Activated naive CD4-positive, alpha-beta T cell treated with Interleukin-2 at 50 U/mL for 16 hours (primary cell): ENCODE measurements at places on chromosomes 11 and 22.
A peak's percentile ranks its signal among the peaks of the same experiment; 100 is the strongest.

- no peak for DNase-seq
Measured at GRCh38 chr11:133075351-133075750, 456.9 kb downstream of the OPCML start.

DNA sequence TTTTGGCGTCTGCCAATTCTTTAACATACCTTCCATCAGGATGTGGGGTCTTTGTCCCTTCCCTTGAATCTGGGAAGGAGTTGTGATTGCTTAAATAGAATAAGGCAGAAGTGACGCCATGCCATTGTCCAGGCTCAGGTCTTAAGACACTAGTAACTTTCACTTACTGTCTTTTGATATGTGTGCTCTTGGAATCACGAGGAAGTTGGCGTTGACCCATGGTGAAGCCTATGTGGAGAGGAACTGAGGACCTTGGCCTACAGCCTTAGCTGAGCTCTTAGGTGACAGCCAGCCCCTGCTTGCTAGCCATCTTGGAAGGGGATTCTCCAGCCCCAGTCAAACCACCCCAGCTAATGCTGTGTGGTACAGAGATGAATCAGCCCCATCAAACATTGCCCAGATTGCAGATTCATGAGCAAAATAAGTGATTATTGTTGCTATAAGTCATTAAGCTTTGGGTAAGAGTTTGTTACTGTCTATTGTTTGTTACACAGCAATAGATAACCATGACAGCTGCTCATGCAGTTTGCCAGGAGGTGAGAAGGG is 17.6 kb upstream of the CLPB start:
- no peak for DNase-seq

GRCh38 chr11:8080674-8081590 is at the start of gene TUB:
Gene TUB, plus strand, starts transcription at chr11:8081211. Its CDS starts 300 bp downstream, at chr11:8081511.
- DNase-seq = peak; percentile 4

DNA sequence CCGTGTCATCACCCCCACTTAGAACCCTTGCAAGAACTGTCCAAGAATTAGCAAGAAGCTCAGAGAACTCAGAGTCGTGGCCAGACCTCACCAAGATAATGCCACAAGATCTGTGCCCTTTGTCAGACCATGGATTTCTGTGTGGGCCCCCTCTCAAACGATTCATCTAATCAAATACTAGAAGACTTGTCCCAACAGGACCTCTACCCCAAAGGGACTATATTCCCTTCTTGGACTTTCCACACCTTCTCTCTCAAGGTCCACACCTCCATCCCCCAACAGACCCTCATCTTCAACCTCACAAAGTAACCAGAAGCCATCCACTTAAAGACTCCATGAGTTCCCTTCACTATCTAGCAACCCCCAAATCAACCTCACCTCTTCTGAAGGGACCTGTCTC is 2.8 kb downstream of the POLR3H start:
- DNase-seq = no peak

- DNase-seq = no peak
Measured at GRCh38 chr22:48919187-48919590, 908.5 kb downstream of the BRD1 start.

GRCh38 chr22:49686495-49687219 is 141.0 kb downstream of the BRD1 start:
- no peak for DNase-seq

GRCh38 chr11:2549876-2550605 is 105.2 kb downstream of the KCNQ1 start:
- DNase-seq = no peak

- DNase-seq = no peak
Measured at GRCh38 chr11:71342951-71343827, 90.8 kb upstream of the SHANK2 start.

GRCh38 chr11:44731685-44732430 is 5.1 kb downstream of the TSPAN18 start:
- DNase-seq = no peak

DNA sequence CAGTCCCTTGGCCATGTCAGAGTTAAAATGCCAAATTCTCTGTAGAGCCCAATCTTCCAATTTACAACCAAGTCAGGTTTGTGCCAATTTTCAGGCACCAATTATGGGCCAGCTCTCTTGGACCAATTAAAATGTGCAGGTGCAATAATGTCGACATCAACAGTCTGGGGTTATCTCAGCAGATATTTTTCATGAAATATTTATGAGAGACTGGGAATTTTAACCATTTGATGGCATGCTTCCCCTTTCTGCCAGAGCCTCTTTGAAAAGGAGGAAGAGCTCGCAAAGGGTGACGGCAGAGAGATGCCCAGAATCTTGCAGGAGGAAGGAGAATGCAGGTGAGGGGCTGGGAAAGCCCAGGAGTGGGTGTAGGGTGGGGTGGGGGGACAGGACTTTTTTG is 100.8 kb upstream of the SYT13 start:
- no peak for DNase-seq

GRCh38 chr22:44473580-44473979 is 24.5 kb downstream of the RTL6 start:
- DNase-seq = no peak

- no peak for DNase-seq
Measured at GRCh38 chr11:33507967-33508366, 192.7 kb downstream of the C11orf91 start.

- DNase-seq = peak; percentile 26
Measured at GRCh38 chr11:107859459-107860239, 1.1 kb upstream of the SLC35F2 start.

GRCh38 chr11:13216711-13217075 is 60.9 kb upstream of the BMAL1 start:
- DNase-seq = no peak

DNA sequence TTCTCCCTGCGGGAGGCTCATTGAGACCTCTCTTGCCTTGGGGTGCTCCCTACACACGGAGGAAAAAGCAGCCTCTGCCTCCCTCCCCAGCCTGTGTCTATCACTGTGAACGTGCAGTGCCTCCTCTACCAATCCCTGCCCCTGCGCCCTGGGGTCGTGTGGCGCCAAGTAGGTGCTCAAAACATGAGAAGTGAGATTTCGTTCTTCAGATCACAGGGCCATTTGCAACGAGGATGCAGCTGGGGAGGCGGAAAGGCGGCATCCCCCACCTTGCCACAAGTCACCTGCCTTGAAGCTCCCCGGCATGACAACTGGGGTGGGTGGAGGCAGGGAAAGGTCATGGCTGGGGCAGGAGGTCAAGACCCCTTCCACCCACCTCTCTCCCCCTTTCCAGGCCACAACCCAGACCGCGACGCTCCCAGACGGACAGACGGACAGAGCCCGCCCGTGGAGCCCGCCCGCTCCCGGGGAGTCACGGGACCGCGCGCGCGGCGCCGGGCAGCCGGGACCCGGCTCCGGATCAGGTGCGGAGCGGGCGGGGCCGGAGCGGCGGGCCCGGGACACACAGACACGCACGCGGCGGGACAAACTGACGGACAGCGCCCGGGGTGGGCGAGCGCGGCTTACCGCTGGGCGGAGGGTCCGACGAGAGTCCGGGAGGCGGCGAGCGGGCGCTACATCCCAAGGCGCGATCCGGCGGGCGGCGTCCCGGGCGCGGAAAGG is 485 bp downstream of the KCNJ4 start:
- DNase-seq = no peak

DNA sequence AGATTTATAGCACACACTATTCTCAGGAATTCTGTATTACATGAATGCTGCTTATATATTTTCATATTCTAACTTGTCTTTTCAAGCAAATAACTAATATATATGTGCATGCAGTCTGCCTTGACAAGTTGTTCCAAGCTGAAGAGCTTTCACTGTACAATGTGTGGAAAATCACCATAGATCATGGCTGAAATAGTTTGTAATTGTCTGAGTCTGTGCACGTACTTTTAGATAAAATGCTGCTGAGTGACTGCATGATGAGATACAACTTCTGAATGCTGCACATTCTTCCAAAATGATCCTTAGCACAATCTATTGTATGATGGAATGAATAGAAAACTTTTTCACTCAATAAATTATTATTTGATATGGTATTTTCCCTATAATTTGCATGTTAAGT is 58.9 kb downstream of the SLC5A12 start:
- no peak for DNase-seq

DNA sequence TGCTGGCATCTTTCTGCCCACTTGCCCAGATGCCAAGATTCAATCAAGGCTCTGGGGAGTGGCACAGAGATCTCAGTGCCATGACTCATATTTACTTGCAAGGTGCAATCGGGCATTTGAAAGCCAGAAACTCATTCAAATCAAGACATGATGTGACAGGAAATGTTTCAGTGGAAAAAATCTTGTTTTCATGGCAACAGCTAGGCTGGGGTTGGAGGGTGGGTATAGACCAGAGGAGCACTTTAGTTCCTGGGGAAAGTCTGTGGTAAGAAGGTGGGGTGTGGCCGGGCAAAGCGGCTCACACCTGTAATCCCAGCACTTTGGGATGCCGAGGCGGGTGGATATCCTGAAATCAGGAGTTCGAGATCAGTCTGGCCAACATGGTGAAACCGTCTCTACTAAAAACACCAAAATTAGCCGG is 1.2 kb downstream of the MAJIN start:
- peak; percentile 32 for DNase-seq

DNA sequence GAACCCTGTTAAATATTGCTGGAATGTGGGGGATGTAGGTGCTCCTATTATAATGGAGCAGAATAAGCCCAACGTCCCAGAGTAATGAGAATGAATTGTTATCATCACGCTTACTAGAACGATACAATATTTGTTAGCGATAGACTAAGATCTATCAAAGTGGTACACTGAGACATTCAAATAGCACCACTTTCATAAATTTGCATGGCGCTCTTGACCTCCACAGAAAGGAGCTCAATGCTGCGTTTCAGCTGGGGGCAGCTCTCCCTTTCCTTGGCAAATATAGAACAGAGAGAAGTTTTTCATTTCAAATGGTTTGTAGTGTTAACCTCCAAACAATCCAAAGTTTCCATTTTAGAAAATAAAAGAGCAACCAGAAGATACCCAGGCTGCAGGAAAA is 38.2 kb upstream of the BLID start:
- no peak for DNase-seq

- DNase-seq = no peak
Measured at GRCh38 chr11:8610532-8611116, 16.6 kb upstream of the STK33 start.

DNA sequence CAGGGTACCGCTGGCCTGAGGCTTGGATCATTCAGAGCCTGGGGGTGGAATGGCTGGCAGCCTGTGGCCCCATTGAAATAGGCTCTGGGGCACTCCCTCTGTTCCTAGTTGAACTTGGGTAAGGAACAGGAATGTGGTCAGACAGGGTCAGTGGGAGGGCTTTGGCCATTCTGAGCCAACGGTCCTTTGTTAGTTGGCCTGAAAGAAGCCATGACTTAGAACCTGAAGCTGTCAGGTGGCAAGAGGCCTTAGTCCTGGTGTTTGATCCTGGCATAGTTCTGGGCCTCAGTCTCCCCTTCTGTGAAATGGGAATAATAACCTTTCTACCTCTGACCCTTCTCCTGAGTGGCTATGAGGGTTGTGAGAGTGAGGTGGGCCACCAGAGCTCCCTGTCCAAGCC is 8.3 kb downstream of the PGAP2 start:
- no peak for DNase-seq

DNA sequence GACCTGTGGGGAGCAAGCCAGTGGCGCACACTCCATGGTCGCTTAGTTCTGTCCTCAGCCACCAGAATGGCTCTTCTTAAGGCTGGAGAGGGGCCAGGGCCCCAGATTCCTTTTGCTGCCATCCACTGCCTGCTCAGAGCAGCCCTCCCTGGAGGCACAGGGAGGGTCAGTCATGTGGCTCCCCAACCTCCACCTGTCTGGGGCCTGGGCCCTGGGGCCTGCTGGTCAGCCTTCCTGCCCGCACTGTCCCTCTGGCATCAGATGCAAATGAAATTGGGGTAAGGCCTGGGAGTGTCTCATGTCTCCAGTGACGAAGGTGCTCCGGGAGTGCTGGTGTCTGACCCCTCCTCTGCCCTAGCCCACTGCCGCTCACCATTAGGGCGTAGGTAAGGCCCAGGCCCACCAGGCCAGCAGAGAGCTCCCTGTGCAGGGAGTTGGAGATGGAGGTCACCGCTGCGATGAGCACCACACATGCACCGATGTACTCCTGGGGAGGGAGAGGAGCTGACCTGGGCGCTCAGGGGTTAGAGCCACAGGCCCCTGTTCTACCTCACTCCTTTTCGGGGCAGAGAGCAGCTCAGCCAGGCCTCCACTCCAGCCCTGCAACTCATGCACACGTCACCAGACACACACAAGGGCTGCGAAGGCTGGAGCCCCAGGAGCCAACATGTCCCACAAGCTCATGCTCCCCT is 9.0 kb upstream of the KCNJ11 start:
- no peak for DNase-seq

GRCh38 chr11:96342014-96342960 is 708 bp downstream of the MAML2 start:
- DNase-seq = no peak

DNA sequence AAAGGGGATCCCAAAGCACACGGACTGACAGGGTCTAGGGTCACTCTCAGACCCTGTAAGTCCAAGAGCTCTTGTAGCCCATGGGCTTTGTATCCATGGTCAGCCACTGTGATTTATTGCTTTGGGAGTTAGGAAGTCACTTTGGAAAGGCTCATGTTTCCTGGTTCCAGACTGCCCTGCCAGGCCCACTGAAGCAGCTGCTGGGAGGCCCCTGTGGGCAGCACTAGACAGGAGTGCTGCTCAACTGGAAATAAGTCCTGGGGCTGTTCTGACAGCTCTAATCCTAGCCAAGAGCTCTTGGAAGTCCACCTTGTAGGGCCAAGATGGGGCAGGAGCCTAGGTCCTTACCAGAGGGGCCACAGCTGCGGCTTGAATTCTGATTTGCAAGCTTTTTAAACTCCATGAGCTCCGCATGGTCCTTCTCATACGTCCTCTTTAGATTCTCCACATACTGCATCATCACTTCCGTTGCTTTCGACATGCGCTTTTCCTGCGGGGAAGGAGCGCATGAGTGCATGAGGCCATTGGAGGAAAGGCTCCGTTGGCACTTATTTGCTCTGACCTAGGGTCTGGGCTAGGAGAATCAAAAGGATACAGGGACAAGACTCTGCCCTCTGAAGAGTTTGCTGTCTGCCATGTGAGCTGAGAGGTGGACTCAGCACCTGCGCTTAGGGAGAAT is 32.2 kb upstream of the LYVE1 start:
- no peak for DNase-seq

- DNase-seq = no peak
Measured at GRCh38 chr11:133235381-133235780, 296.9 kb downstream of the OPCML start.

DNA sequence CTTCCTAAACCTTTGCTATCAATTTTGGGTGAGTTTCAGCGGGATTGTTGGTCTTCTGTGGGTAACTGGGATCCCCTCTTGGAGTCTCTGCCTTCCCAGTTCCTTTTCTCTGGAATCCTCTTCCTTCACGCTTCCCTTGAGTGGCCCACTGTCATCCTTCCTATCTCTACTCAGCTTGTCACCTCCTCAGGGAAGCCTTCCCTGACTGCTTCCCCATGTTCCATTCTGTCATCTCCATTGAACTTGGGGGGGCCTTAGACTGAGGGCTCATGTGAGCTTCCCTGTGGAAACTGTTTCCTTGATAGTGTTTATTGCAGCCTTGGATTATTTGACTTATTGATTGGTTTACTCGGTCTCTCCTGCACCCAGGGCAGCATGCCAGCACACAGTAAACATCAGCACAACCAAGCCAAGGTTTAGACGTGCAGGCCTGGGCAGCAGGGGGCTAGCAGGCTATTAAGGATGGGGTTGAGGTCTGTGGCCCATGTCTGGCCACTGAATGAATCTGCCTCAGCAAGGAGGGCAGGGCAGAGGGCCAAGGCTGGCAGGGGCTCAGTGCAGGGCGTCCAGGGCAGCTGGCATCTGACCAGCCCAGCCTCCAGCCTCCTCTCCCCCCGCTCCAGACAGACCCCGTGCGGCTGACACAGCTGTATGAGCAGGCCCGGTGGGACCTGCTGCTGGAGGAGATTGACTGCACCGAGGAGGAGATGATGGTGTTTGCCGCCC is 7.2 kb downstream of the TRPT1 start:
- no peak for DNase-seq
